Activated CD4-positive, alpha-beta T cell treated with anti-CD3 and anti-CD28 coated beads, Interleukin-2, amount 50 U/mL, for 1 hour (primary cell): ENCODE measurements at places on chromosomes 2 and 18.

GRCh38 chr2:84991404-84992160 lies 20.6 kb downstream of the KCMF1 start:
- DNase-seq: no peak

DNA sequence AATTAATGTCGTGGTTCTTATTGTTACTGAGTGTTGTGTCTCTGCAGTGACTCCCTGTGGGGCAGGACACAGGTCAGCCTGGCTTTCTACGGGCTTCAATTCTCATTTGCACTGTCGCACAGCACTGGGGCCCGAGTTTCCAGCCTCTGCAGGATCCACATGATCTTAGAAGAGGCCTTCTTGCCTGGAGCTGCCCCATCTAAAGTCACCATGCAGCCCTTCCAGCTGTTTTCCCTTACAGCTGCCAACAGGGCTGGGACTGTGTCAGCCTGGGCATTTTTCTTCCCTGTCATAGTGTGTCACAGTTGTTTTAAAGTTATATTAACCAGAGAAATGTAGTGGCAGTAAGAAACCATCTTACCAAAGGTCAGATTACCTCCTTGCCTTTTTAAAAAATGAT lies 27.0 kb downstream of the FHL2 start:
- DNase-seq: no peak

DNA sequence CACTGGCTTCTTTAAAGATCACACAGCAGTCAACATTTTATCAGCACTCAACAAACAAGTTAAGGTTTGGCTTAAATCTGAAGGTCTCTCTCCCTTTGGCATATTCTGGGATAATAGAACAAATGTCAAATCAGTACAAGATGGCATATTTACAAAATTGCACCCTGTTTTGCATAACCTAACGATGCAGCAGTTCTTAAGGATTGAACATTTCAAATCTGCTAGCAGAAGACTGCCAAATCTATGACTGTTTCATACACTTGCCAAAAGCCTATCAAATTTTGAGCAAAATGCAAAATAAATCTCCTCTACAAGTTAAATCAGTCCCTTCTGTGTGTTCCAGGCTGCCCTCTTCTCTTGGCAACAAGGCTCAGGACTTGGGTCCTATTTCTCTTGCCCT lies 73.6 kb downstream of the DPP4 start:
- DNase-seq: no peak

DNA sequence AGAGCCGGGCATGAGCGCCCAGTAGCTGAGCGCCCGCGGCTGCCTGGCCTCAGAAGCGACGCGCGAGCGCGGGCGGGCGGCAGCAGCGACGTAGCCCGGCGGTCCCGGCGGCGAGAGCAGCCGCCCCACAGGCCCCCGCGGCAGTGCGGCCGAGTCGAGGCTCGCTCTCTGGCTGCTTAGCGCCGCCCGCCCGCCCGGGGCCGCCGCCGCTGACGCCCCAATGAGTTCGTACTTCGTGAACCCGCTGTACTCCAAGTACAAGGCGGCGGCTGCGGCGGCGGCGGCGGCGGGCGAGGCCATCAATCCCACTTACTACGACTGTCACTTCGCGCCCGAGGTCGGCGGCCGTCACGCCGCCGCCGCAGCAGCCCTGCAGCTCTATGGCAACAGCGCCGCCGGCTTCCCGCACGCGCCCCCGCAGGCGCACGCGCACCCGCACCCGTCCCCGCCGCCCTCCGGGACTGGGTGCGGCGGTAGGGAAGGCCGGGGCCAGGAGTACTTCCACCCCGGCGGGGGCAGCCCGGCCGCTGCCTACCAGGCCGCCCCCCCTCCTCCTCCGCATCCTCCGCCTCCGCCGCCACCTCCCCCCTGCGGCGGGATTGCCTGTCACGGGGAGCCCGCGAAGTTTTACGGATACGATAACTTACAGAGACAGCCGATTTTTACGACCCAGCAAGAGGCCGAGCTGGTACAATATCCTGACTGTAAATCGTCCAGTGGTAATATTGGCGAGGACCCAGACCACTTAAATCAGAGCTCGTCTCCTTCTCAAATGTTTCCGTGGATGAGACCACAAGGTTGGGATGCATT lies 847 bp downstream of the HOXD8 start:
- DNase-seq: no peak

GRCh38 chr2:22185251-22185650 lies 1061.5 kb downstream of the TDRD15 start:
- no peak for DNase-seq

DNA sequence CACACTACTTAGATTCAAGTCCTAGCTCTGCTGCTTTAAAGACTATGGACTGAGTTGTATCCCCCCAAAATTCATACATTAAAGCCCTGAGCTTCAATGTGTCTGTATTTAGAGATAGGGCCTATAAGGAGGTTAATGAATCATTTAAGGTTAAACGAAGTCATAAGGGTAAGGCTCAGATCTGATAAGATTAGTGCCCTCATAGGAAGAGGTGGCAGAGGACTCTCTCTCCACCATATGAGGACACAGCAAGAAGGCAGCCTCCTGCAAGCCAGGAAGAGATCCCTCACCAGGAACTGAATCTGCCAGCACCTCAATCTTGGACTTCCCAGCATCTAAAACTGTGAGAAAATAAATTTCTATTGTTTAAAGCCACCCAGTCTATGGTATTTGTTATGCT lies 3.1 kb upstream of the CYTIP start:
- DNase-seq: no peak

GRCh38 chr2:239230318-239231052 lies 170.3 kb downstream of the HDAC4 start:
- no peak for DNase-seq

GRCh38 chr2:196101325-196101991 lies 32.8 kb upstream of the DNAH7 start:
- no peak for DNase-seq
